ENCODE measurements at places on chromosomes 4 and X.

DNA sequence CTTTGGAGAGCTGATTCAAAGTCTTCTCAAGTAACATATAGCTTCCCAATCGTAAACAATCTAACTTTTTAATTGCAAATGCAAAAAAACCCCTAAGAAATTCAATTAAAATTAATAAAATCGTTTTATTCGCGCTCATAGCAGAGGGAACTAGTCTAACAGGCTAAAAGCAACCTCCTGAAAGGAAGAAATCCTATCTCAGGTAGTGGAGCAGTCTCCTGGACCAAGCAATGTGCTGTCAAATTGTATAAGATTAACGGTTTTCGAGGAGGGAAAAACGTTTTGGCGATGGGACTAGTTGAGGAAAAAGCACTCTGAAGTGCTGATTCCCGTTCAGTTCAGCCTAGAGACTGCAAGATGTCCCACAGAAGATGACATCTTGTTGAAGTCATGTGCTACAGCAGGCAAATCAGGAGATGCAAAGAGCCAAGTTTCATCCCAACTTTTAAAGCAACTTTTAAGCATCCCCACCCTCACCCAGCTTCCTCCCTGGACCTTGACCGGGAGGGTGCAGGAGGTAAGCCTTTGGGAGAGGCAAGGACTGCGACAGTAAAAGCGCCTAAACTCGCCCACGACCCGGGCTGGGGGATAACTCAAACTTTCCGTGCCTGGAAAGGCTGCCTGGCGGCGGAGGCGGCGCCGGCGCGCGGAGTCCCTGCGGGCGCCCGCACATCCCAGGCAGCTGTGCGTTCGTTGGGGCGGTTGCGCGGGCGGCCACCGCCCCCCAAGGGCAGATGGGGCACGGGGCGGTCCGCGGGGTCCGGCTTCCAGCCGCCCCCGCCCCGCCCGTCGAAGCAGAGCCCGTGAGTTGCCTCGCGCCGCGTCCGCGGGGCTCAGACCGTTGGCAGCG, 784 bp downstream of the MAP7D3 start:
- peak; percentile 25 for DNase-seq

DNA sequence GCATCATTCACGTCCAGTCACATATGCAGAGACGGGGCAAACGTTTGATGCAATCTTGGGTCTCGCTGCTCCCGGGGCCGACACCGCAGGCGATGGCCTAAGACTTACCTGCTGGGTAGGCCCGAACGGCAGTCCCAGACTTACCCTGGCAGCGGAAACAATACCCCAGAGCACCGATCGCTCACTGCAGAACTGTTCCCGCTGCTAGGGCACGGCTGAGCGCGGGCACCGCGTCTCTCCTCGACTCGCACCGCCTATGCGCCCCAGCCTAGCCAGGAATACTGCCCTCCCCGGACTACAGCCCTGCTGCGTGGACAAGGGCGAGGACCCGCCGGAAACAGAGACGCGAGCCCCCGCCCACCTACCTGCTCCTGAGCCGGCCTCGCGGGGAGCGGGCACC, 86.2 kb downstream of the HPRT1 start:
- no peak for DNase-seq

DNA sequence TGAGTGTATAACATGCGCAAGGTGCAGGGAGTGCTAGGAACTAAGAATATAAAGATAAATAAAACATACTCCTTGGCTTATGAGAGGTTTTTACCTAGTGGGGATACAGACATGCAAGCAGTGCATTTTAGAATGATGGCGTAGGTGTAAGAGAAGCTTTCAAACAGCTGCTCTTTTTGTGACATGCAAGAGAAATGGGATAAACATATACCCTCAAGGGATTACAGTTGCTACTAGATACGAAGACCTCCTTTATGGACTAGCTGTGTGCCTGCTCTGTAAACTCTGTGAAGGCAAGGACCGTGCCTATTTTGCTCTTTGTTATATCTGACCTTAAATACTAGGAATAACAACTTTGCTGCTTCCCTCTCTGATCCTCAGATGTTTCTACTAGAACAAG, 39.0 kb upstream of the SLITRK4 start:
- DNase-seq, result no peak

DNA sequence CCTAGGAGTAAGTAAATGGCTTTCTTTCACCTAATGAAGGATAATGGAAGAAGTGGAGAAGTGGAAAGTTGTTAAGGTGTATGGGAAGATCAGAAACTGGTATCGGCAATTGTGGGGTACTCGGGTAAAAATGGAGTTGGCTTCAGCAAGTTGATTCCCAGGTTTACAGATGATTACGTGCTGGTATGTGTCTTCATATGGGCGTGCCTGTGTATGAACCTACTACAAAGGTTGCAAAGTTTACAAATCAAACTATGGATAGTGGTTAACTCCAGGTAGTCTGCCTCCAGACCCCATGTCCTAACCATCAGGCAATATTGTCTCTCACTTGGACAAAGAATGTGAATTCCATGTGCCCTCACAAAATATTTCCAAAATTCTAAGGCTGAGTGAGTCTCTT, 773 bp downstream of the TLR3 start:
- no peak for DNase-seq

- DNase-seq, result peak; percentile 49
Observed at GRCh38 chr4:151644622-151645021, 116.2 kb downstream of the GATB start.

DNA sequence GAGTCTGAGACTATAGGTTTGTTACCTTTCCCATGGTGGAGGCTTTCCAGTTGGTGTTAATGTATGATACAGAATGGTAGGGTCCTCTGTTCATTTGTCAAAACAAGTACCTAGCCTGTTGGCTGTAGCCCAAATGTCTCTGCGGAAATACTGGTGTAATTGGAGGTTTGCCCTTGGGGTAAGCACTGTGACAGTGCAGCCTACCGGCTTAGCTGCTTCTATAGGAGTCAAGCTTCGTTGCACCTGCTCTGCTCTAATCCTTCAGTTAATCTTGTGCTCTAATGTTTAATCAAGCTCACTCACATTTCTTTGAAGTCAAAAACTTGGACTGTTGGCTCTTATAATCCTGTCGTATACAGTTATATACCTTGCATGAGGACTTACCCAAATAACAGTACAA, 203.4 kb downstream of the CCNG2 start:
- DNase-seq, result peak; percentile 49

GRCh38 chrX:572538-573124, 58.0 kb upstream of the SHOX start:
- no peak for DNase-seq

- DNase-seq, result peak; percentile 86
Observed at GRCh38 chr4:2745981-2746806, 9.9 kb downstream of the TNIP2 start.

DNA sequence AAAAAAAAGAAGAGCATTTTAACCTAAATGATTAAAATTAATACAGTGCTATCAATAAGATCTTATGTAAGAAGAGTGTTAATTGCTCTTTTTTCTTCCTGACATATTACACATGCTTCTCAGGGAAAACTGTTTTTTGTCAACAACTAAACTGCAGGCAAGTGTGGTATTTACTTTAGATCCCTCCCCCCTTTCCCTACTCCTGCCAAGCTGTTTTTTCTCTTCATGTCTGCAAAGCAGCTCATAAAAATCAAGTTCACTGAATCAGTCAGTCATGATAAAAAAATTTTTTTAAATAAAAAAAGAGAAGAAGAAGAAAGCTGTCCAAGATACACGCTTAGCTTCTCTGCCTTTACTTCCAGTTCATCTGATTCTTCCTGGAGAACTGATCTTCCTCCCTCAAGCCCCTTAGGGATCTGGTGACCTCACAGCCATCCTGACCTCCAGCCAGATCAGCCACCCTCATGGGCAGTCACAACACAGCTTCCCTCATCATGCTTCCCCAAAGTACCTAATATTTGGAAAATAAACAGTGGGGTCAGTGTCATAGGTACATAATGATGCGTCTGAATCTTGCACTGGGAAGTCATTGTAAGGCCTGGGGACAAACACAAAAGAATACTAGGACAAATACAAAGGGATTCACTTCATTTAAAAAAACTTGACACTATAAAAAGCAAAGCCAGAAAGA, 87.0 kb downstream of the ZNF827 start:
- DNase-seq, result no peak

- no peak for DNase-seq
Observed at GRCh38 chr4:159787901-159788300, 685.0 kb downstream of the RAPGEF2 start.

DNA sequence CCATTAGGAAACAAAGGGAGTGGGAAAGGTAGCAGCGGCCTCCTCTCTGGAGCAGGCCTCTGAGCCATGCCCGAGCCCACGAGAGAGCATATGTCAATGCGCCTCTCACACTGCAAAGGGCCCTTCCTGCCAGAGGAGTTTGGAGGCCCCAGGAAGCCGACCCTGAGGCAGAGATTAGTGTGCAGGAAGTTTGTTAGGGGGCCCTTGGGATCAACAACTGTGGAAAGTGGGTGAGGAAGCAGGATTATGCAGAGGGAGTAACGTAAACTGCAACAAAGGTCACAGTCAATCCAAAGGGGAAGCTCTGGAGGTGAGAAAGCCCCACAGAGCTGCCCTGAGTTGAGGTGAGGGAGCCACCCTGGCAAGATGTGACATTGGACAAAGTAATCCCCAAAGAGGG, 17.4 kb downstream of the RTL5 start:
- no peak for DNase-seq

- no peak for DNase-seq
Observed at GRCh38 chr4:158903079-158903456, 134.2 kb downstream of the FNIP2 start.

DNA sequence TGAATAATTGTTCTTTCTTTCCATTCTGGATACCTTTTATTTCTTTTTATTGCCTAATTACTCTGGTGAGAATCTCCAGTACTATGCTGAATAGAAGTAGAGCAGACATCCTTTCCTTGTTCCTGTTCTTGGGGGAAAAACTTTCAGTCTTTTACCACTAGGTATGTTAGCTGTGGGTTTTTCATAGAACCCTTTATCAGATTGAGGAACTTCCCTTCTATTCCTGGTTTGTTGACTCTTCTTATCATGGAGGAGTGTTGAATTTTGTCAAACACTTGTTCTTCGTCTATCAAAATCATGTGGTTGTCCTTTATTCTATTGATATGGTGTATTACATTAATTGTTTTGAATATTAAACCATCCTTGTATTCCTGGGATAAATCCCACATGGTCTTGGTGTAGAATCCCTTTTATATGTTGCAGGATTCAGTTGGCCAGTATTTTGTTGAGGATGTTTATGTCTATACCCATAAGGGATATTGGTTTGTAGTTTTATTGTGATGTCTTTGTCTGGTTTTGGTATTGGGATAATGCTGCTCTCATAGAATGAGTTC, 23.6 kb downstream of the SH3BP2 start:
- DNase-seq, result no peak

- DNase-seq, result peak; percentile 13
Observed at GRCh38 chr4:47213971-47214370, 182.6 kb downstream of the GABRB1 start.

DNA sequence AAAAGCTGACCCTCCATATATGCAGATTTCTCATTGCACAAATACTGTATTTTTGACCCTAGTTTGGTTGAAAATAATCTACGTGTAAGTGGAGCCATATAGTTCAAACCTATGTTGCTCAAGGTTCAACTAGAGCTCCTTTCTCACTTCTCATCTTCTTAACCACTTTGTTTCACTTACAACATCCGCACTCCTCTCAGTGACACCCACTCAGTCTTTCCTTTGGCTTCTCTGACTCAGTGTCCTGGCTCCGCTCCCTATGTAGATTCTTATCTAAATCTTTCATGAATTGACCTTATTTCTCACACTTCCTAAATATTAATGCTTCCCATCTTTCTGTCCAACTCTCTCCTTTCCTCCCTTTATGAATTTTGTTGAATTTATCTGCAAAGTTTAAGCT, 32.9 kb upstream of the DKK2 start:
- DNase-seq, result no peak

- DNase-seq, result peak; percentile 49
Observed at GRCh38 chr4:173301518-173302201, 32.5 kb downstream of the HMGB2 start.

DNA sequence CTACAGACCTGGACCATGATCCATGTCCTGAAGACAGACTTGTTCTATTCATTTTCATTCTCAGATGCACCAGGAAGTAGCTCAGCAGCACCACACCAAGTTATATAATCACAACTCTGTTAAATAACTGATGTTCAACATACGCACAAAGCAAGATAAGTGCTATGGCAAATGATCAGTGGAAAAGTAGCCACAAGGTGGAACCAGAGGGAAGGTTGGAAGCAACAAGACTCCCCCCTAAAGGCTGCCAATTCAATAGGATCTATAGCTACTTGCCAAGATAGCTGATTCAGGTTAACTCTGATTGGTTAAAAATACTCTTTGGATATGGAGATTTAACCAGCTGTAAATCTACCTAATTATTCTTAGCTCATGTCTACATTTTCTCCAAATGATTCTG, 23.7 kb upstream of the FAM47B start:
- DNase-seq, result peak; percentile 84

- DNase-seq, result no peak
Observed at GRCh38 chr4:137651128-137651527, 118.8 kb upstream of the PCDH18 start.

DNA sequence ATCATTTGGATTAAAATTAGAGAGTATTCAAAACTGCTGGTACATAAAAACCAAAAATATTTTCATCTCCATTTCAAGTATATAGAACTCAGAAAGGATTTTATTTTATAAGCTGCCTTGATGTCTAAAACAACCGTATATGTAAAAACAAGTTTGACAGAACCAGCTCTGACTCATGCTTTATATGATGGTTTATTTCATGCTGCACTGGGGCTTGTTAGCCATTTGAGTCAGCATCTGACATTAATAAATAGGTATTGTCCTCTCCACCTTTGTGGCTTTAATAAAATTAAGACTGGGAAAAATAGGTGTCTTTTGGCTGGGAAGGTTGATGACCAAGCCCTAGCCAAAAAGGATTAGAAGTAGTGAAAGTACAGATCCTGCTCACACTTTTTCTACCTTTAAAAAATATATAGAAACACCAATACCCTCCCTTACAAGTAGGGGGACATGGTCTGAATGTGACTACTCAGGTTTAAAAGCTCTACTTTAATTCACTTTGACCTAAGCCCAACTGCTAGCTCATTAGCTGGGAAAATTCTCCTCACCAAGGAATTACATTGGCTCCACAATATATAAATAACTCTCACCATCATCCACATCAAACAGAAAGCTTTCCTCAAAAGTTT, 228.1 kb downstream of the ADAMTS3 start:
- DNase-seq, result no peak

All from DMS53 (cell line).